ENCODE measurements at places on chromosomes 12 and 14. TPM values are rescaled to one million over a fixed set of nuclear protein-coding genes. Genes with fewer than 3 reads are reported as not detected.

The CSAD gene
- total RNA-seq, result 28.6 TPM

DNA sequence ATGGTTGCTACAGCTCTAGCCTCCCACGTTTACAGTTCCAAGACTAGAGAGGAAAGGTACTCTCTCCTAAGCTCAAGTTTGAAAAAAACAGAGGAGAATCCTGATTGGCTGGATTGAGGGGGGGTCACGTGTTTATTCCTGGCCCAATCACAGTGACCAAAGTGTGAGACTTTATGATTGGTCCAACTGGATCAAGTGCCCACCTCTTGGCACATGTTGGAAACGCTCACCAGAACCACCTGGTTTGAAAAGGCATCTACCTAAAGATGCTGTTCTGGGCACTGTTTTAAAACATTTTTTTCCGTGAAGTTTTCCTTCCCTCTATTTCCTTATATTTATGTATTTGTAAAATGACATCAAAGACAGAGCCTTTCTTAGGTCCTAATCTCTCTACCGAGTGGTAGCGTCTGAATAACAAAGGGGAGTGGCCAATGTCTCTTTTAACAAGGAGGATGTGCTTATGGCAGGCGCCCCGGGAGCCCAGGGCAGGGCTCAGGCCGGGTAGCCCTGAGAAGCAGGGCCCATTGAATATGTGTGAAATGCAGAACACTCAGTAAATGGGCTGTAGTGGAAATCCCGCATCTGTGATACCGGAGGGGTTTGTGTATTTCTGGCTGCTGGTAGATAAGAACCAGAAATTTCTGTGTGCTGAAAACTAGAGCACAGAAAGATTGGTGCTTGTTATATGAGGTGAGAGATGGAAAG lies 146.2 kb downstream of the ATP23 start:
- no peaks in the 10 kb centered on the region for H3K36me3 ChIP-seq
- DNase-seq, result no peak
- peaks cover 5% of the 10 kb centered on the region for H3K27me3 ChIP-seq
- H3K27ac ChIP-seq, result no peak overlapping the region

- peaks cover 34% of the 10 kb centered on the region for H3K4me1 ChIP-seq
- DNase-seq, result no peak
- no peaks in the 10 kb centered on the region for H3K27me3 ChIP-seq
- peaks cover 11% of the 10 kb centered on the region for H3K36me3 ChIP-seq
Measured at GRCh38 chr12:89306827-89307473, 45.4 kb downstream of the DUSP6 start.

GRCh38 chr12:64390275-64390851 lies at the start of gene C12orf56:
C12orf56 (minus strand) TSS chr12:64390758; CDS start chr12:64390565, 193 bp downstream.
- H3K27ac ChIP-seq, result no peak within 1 kb of the TSS
- DNase-seq, result peak; percentile 40
- peaks cover 21% of the 10 kb centered on the region for H3K27me3 ChIP-seq
- H3K4me1 ChIP-seq, result peaks cover 24% of the 10 kb centered on the region

GRCh38 chr12:77923882-77924281 lies 93.2 kb downstream of the NAV3 start:
- H3K4me1 ChIP-seq, result no peaks in the 10 kb centered on the region
- no peak for DNase-seq
- no peak overlapping the region for H3K4me3 ChIP-seq
- H3K27me3 ChIP-seq, result no peaks in the 10 kb centered on the region

The ZNF891 gene
- total RNA-seq, result 1.6 TPM

The GPRC5D gene
- total RNA-seq, result 1.6 TPM

DNA sequence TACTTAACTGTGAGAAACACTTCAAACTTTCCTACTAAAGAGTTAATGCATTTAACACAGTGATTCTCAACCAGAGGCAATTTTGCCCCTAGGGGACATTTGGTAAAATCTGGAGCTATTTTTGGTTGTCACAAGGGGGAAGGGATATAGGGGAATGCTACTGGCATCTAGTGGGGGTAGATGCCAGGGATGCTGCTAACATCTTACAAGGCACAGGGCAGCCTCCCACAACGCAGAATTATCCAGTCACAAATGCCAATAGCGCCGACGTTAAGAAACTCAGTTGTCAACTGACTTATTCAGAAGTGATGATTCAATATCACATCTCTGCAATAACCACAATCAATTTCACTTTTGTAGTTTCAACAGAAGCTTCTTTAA lies 2.0 kb downstream of the EEA1 start:
- DNase-seq, result peak; percentile 35
- peak overlapping the region; percentile 71 for H3K27ac ChIP-seq
- H3K4me3 ChIP-seq, result peak overlapping the region; percentile 80
- H3K27me3 ChIP-seq, result peaks cover 16% of the 10 kb centered on the region
- H3K36me3 ChIP-seq, result peaks cover 5% of the 10 kb centered on the region
- peaks cover 32% of the 10 kb centered on the region for H3K4me1 ChIP-seq

GRCh38 chr12:106245767-106246166 lies 2.1 kb downstream of the CKAP4 start:
- H3K4me3 ChIP-seq, result no peak overlapping the region
- H3K4me1 ChIP-seq, result peaks cover 11% of the 10 kb centered on the region
- no peaks in the 10 kb centered on the region for H3K36me3 ChIP-seq
- DNase-seq, result no peak
- H3K27ac ChIP-seq, result no peak overlapping the region

DNA sequence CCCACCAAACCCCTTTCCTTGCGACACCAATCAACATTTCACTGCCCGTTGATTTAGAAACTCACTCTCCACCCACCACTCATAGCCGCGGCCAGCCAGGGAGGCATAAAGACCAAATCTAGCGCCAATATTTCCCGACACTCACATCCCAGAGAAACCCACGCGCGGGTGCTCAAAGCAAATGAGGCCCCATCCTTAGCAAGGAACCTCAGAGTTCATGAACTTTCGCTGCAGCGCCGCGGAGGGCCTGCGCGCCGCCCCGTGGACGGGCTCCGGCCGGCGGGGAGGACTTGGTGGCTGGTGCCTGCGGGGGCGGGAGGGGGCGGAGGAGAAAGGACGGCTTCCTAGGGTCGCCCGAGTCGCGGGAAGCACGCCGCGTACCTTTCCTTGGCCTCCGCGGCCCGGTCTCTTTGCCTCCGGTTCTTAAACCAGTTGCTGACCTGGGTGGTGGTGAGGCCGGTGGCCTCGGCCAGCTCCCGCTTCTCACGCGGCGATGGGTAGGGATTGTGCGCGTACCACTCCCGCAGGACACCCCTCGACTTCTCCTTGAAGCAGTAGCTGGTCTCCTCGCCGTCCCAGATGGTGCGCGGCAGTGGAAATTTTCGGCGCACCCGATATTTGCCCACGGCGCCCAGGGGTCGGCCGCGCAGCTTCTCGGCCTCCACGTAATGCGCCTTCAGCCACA lies 886 bp downstream of the SIX1 start:
- H3K4me1 ChIP-seq, result peaks cover 72% of the 10 kb centered on the region
- H3K27me3 ChIP-seq, result peaks cover 90% of the 10 kb centered on the region
- H3K27ac ChIP-seq, result peak overlapping the region; percentile 5
- DNase-seq, result no peak
- peak overlapping the region; percentile 67 for H3K4me3 ChIP-seq

The PAX9 gene
- total RNA-seq, result not detected
